ENCODE measurements at places on chromosomes 1 and 21. TPM values are rescaled to one million over a fixed set of nuclear protein-coding genes. Genes with fewer than 3 reads are reported as not detected.

C1orf226 gene
- total RNA-seq, result not detected

CCDC30 gene
- 1.8 TPM for total RNA-seq

CFHR1 gene
- total RNA-seq, result not detected

PRXL2B gene
- total RNA-seq, result 5.6 TPM

C1QTNF12 gene
- total RNA-seq, result 0.96 TPM

GRCh38 chr1:85319931-85320330, 43.5 kb upstream of the BCL10 start:
- no peak overlapping the region for H3K27ac ChIP-seq
- DNase-seq, result no peak
- no peaks in the 10 kb centered on the region for H3K27me3 ChIP-seq
- H3K4me1 ChIP-seq, result no peaks in the 10 kb centered on the region
- no peaks in the 10 kb centered on the region for H3K36me3 ChIP-seq

- no peaks in the 10 kb centered on the region for H3K27me3 ChIP-seq
- H3K27ac ChIP-seq, result no peak overlapping the region
- H3K36me3 ChIP-seq, result no peaks in the 10 kb centered on the region
- no peak for DNase-seq
These were observed 234.8 kb downstream of the NCAM2 start for GRCh38 chr21:21233051-21233450.

GRCh38 chr1:39681294-39681693, 9.4 kb upstream of the NT5C1A start:
- DNase-seq, result no peak
- H3K4me1 ChIP-seq, result no peaks in the 10 kb centered on the region
- no peaks in the 10 kb centered on the region for H3K36me3 ChIP-seq
- H3K27ac ChIP-seq, result no peak overlapping the region
- H3K4me3 ChIP-seq, result no peak overlapping the region
- no peaks in the 10 kb centered on the region for H3K27me3 ChIP-seq

GRCh38 chr1:85576642-85577418, 3.7 kb upstream of the CCN1 start:
- H3K27ac ChIP-seq, result no peak overlapping the region
- peaks cover 21% of the 10 kb centered on the region for H3K27me3 ChIP-seq
- no peak for DNase-seq
- H3K36me3 ChIP-seq, result no peaks in the 10 kb centered on the region
- H3K4me1 ChIP-seq, result peaks cover 5% of the 10 kb centered on the region

DNA sequence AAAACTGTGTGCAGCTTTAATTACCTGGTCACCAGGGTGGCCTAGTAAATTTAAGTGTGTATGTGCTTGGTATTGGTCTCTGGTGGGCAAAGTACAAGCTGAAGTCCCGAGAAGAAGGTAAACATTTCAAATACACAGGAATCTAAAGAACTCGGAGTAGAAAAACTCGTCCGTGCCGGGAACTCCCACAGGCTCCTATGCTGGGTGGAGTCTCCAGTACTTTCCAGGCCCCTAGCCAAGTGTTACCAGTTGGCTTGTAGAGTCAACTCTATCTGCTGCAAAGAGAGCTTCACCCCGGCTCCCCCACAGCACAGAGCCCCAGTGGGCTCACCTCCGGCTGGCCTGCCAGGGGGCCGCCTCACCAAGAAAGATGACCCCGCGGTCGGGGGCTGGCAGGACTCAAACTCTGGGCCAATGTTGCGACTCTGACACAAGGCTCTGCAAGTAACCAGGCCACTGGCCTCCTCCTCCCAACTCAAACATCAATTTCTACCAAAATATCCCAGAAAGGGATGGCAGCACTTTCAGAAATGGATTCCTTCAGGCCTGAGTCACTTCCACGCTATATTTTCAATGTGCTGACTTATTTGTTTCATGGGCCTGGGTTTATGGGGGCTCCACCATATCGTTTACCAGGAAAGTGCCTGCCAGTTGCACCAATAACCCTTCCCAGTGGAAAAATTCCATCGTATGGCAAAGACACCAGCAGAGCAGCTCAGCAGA, 73.9 kb downstream of the SLC66A1 start:
- no peak overlapping the region for H3K4me3 ChIP-seq
- peaks cover 10% of the 10 kb centered on the region for H3K4me1 ChIP-seq
- no peak overlapping the region for H3K27ac ChIP-seq
- H3K36me3 ChIP-seq, result peaks cover 18% of the 10 kb centered on the region
- DNase-seq, result no peak

DNA sequence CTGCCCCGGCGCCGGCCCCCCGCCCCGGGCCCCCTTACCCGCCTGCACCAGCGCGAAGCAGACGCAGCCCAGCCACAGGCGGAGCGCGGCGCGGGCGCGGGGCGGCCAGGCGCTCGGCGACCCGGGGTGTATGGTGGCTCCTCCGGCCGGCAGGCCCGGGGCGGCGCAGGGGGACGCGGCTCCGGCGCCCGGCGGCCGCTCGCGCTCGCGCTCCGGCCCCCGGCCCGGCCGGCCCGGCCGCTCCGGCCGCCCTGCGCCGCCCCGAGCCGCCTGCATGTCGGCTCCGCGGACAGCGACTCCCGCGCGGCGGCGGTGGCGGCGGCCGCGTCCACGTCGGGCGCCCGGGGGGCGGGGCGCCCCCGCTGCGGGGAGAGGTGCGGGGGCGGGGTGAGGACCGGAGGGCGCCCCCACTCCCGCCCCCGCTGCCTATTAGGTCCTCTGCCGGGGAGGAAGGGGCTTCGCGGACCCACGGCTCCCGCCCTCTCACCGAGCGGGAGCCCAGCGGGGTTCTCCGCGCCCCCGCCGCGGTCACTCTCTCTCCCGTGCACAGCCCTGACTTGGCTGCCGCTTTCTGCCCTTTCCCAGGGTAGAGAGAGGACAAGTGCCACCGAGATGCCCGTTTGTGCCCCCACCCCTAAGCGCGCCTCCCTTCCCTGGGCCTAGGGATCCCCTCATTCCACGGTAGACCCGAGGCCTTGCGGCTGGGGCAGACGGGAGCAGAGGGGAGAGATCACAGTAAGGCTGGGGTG, at the start of gene FNDC5:
Gene FNDC5, minus strand, starts transcription at position 298 of the 749 bp plus-strand sequence.
- H3K36me3 ChIP-seq, result no peaks in the 10 kb centered on the region
- H3K27ac ChIP-seq, result no peak within 1 kb of the TSS
- no peak for DNase-seq
- peaks cover 9% of the 10 kb centered on the region for H3K27me3 ChIP-seq
- H3K4me1 ChIP-seq, result peaks cover 4% of the 10 kb centered on the region

- no peaks in the 10 kb centered on the region for H3K27me3 ChIP-seq
- H3K4me3 ChIP-seq, result no peak overlapping the region
- no peak for DNase-seq
- H3K36me3 ChIP-seq, result no peaks in the 10 kb centered on the region
- no peak overlapping the region for H3K27ac ChIP-seq
These were observed 25.2 kb upstream of the PCBP3 start for GRCh38 chr21:45618287-45618686.

DNA sequence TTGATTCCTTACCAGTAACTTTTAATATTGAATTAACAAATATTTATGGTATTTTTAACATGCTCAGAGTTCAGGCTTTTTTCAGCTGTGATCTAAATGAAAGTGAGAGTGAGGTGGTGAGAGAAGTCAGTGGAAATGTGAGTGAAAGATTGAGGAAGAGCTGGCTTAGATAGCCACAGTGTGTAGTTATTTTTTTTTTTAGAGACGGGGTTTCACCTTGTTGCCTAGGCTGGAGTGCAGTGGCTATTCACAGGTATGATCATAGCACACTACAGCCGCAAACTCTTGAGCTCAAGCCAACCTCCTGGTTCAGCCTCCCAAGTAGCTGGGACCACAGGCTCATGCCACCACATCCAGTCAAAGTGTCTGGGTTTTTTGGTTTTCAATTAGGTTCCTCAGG, 10.9 kb downstream of the RNF11 start:
- DNase-seq, result no peak
- peak overlapping the region; percentile 37 for H3K27ac ChIP-seq
- no peaks in the 10 kb centered on the region for H3K27me3 ChIP-seq
- H3K36me3 ChIP-seq, result no peaks in the 10 kb centered on the region
- H3K4me1 ChIP-seq, result peaks cover 23% of the 10 kb centered on the region

DNA sequence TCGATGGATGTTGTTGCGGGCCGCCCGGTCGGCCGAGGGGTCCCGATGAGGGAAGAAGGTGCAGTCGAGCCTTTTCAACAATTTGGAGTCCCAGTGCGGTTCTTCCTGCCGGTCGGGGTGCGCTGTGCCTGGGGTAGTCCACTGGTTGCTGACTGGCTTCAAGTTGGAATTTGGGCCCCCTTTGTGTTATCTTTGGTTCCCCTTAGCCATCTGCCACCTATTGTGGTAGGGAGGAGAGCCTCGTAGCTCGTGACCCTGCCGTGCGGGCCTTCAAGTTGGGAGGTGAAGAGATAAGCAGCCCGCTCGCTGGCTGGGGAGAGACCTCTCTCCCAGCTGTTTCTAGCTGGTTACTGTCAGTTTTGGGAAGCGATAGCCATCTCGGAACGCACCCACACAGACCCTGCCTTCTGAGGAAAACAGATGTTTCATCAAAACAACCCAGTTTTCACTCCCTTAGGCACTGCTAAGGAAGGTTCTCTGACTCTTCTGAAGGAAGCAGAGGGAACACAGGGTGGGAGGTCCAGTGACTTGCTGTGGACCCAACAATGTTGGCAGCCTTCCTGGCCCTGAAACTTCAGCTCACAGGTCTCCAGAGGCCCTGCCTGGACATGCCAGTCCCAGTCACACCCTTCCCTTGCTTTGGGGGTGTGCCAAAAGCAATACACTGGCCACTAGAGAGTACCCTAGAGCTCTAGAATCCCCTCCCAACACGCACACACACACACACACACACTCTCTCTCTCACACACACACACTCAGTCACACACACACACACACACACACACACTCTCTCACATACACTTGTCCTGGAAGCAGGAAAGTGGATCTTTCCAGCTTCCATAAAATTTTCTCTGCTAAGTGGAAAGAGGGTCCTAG, 1.0 kb downstream of the BTG2 start:
- no peak for DNase-seq
- H3K4me3 ChIP-seq, result peak overlapping the region; percentile 97
- peaks cover 31% of the 10 kb centered on the region for H3K4me1 ChIP-seq
- peaks cover 12% of the 10 kb centered on the region for H3K36me3 ChIP-seq

GRCh38 chr1:184428604-184429003, 41.8 kb downstream of the C1orf21 start:
- H3K36me3 ChIP-seq, result no peaks in the 10 kb centered on the region
- no peak for DNase-seq
- no peak overlapping the region for H3K27ac ChIP-seq
- H3K27me3 ChIP-seq, result no peaks in the 10 kb centered on the region

- H3K4me3 ChIP-seq, result no peak overlapping the region
- peaks cover 5% of the 10 kb centered on the region for H3K27me3 ChIP-seq
- no peak overlapping the region for H3K27ac ChIP-seq
These were observed 24.8 kb upstream of the SELENON start for GRCh38 chr1:25774921-25775771.

- H3K27me3 ChIP-seq, result no peaks in the 10 kb centered on the region
- H3K4me1 ChIP-seq, result no peaks in the 10 kb centered on the region
- DNase-seq, result no peak
- no peak overlapping the region for H3K4me3 ChIP-seq
These were observed 16.1 kb downstream of the TOMM20 start for GRCh38 chr1:235112297-235113182.

- H3K27me3 ChIP-seq, result no peaks in the 10 kb centered on the region
- peak; percentile 68 for DNase-seq
- H3K36me3 ChIP-seq, result peaks cover 10% of the 10 kb centered on the region
- peak overlapping the region; percentile 94 for H3K4me3 ChIP-seq
- H3K27ac ChIP-seq, result peak overlapping the region; percentile 88
These were observed 577 bp downstream of the IKBKE start for GRCh38 chr1:206470692-206471414.

DNA sequence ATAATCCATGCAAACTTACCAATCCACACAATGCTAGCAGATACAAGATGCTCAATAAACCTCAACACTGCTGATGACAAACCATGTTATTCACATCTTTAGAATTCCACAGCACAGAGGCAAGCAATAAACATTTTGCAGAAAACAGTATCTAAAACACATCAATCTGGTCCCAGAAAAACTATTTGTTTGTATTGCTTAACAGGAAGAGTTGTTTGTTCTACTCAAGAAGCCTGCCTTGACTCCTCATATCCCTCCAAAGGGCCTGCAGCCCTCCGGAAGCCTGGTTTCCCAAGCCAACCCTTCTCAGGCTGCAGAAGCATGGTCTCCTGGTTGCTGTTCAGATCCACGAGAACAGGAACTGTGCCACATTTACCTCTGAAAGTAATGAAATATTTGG, 139.7 kb downstream of the RERE start:
- no peaks in the 10 kb centered on the region for H3K36me3 ChIP-seq
- H3K27me3 ChIP-seq, result no peaks in the 10 kb centered on the region
- DNase-seq, result no peak
- no peak overlapping the region for H3K4me3 ChIP-seq

DNA sequence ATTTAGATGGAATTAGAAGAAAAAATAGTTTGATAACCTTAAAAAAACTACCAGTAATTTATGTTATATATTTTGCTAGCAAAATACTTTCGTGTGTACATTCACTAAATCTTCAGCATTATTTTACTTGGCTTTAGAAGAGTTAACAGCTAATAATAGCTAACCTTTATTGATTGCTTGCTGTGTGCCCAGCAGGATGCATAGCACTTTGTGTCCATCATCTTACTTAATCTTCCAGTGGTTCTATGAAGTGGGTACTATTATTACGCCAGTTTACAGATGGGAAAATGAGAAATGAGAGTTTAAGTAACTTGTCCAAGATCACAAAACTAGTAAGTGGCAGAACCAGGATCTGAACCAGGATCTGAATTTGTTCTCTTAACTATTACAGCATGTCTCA, 41.7 kb upstream of the GPR25 start:
- H3K27ac ChIP-seq, result no peak overlapping the region
- no peak for DNase-seq
- no peaks in the 10 kb centered on the region for H3K27me3 ChIP-seq
- H3K36me3 ChIP-seq, result peaks cover 5% of the 10 kb centered on the region
- H3K4me3 ChIP-seq, result no peak overlapping the region

DNA sequence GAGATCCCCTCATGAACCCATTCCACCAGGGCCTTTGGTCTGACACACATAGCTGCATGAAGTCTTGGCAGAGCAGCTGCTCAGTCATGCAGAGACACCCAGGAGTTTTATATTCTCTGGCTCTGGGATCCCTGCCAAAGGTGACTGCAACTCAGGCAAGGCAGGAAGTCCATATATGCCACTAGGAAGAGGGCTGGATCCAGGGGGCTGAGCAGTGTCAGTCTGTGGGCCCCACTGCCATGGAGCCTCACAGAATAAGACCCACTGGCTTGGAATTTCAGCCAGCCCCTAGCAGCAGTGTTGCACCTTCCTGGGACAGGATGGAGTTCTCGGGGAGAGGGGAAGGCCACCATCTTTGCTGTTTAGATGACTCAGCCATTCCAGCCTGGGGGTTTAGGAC, 199.7 kb downstream of the TBX15 start:
- H3K27me3 ChIP-seq, result no peaks in the 10 kb centered on the region
- no peaks in the 10 kb centered on the region for H3K4me1 ChIP-seq
- no peak overlapping the region for H3K4me3 ChIP-seq
- no peaks in the 10 kb centered on the region for H3K36me3 ChIP-seq
